Retina (tissue), 1 donor: ENCODE measurements at places on chromosomes 11 and 22.
A peak's percentile ranks its signal among the peaks of the same experiment; 100 is the strongest.

DNA sequence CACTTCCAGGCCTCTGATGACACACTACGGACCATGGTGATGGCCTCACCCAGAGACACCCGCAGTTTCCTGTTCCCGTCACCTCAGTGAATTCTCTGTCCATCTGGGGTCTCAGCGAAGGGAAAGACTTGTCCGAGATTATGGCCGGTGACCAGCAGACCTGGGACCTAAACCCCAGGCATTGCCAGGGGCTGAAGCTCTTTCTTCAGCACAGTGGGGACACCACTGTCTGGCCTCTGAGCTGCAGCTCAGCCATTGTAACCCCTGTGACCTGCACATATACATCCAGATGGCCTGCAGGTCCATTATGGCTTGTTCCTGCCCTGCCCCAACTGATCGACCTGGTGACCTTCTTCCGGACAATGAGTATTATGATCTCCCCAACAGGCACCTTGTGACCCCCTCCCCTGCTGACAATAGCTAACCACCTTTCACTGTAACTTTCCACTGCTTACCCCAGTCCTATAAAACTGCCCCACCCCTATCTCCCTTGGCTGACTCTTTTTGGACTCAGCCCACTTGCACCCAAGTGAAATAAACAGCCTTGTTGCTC is 22.3 kb downstream of the CBX7 start:
- no peak for DNase-seq

DNA sequence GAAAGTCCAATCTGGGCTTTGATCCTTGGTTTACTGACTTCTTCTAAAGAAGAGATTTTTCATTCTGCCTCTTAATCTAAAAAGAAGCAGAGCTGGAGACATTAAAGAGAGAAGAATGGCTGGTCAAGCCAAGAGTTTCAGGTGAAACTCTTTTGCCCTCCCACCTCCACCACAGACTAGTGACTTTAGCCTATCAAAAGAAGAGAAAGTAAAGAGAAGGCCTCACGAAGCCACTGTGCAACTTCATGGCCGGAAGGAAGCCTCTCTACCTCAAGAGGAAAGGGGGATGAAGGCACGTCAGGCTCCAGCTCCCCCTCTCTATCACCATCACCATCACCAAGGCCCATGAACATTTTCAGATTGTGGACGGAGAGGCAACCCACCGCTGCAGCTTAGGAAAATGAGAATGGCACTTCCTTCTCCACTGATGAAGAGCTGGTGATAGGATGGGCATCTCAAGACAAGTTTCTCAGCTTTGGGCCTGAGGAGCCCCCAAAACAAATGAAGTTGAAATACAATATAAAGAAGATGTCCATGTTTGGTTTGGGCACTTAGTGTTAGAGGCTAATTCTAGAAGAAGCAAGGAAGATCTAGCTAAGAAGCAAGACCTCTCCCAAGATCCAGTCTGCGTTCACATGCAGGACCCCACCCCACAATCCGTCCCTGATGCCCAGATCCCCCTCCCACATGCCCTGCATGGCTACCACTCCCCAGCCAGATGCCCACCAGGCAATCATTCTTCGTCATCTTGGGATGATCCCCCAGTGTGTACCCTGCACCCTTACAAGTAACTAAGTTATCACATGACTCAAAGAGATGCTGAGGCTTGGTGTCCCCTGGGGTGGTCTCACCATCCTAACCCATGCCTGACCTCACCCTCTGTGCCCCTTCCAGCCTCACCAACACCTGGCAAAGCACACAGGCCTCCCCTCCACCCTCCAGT is 52.6 kb downstream of the IGSF9B start:
- no peak for DNase-seq

DNA sequence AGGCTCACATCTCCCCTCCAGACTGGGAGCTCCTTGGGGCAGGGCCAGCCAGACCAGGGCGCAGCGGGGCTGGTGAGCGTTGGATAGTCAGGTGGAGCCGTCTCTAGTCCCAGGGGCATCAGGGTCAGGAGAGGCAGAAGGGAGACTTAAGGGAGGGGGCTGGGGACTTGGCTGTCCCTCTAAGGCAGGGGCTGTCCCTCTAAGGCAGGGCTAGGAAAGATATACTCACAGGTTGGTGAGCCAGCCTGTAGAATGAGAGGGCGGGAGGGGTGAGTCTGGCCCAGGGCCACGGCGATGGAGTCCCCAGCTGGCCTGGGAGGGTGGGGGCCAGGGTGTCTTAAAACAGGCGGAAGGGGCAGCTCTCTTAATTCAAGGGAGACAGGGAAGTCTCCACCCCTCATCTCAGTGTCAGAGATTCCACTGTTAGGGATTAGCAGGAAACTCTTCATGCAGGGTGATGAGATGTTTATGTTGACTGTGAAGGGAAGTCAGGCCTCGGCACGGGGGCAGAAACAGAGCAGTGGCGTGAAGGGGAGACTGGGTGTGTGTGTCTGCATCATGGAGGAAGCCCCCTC is 11.3 kb downstream of the P2RY2 start:
- no peak for DNase-seq

DNA sequence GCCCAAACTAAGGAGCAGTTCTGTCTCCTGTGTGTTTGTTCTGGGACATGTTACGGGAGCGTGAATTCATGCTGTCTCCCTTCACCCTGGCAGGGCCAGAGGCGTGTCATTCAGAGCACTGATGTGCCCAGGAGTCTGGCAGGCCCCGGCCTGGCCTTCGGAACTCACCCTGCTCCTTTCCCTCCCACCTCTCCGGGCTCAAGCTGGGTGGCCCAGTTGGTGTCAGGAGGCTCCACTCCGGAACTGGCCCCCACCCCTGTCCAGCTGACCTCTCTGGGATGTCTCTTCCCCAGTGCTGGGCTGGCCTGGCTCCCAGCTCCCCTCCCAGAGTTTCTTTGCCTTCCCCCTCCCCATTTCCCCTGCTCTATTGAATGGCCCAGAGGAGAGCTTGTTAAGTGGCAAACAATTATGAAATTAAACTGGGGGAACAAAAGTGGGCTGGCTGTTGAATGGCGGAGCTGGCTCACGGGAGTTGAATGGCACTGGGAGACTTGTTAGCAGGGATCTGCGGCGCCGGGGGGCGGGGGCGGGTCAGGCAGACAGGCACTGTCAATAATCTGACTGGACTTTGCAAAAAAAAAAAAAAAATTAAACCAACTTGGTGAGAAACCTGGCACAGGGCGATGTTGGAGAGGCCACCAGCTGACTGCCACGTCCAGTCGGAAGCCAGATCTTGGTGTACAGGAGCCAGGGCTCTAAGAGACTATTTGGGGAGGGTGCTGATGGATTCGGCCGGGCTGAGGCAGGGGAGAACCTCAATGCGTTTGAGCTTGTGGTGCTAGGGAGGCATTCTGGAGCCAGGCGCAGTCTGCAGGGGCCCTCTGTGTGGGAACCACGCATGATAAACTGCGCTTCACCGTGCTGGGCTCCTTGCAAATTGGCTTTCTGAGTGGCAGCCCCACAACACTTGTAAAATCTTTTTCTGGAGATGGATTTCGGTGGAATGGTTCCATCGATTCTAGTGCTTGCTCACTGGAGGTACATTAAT is 1.3 kb downstream of the MPPED1 start:
- peak; percentile 80 for DNase-seq
